Ureter (tissue), 1 donor: ENCODE measurements at places on chromosomes 1 and 21. TPM values are rescaled to one million over a fixed set of nuclear protein-coding genes. Genes with fewer than 3 reads are reported as not detected.

- DNase-seq = no peak
These were observed 97.1 kb downstream of the VAV3 start for GRCh38 chr1:107867897-107868296.

GRCh38 chr1:62800825-62801306 lies 16.9 kb downstream of the ATG4C start:
- DNase-seq = no peak

Gene RNU1-3
- total RNA-seq = 1,626 TPM

Gene GPR161
- total RNA-seq = 7.6 TPM

GRCh38 chr1:109782927-109783326 lies 19.2 kb upstream of the EPS8L3 start:
- no peak for DNase-seq

DNA sequence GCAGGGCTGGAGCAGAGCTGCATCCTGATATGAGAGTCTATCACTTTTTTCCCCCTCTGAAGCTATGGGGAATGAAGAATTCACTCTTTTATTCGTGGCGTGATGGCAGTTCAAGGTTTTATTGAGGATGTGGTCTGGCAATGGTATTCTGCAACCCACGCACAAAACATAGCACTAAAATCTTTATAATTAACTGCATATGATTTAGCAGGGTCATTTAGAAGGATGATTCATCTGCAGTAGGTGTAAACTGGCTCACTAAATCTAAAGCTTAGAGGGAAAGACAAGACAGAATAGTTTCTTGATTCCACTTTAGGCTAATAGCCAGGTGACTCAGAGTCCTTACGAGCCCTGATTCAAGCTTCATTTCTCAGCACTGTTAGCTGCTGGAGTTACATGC lies 25.0 kb upstream of the CHRM3 start:
- DNase-seq = no peak

Gene OR2W3
- not detected for total RNA-seq

Gene WNT3A
- total RNA-seq = 0.21 TPM

GRCh38 chr1:16120940-16121410 lies 34.9 kb downstream of the EPHA2 start:
- no peak for DNase-seq

DNA sequence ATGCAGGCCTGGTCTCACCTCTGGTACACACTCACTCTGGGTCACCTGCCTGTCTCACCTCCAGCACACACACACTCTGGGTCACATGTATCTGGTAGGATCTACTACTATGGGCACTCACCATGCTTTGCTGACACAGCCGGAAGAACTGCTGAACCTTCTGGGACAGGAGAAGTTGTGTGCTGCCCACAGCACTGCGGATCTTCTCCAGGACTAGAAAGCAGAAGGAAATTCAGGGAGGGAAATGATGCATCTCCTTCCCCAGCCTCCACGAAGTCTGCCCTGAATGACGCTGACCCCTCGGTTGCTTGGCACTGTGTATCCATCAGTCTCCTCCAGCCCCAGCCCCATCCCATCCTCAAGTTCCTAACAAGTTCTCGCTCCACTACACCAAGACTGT lies 7.9 kb upstream of the SMIM12 start:
- no peak for DNase-seq

DNA sequence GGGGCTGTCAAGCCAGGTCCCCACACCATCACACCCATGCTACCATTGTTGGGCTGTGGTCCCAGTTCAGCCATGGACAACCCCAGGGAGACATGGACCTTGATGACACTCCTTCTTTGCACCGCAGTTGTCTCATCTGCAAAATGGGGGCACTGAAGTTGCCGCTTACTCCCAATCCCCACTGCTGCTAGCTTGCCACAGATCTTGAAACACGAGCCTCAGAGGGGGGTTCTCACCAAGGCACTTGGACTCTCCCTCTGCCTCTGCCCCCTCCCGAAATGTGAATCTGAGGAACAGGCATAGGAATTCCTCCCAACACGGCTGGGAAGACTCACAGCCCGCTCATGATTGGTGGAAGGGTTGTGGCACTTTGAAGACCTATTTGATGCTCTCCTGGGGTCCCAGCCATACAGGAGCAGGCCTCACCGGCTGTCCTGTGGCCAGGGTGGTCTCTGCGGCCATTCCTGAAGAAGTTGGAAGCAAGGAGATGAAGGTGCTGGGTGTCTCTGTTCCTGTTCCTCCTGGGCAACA lies 31.1 kb downstream of the RUNX3 start:
- peak; percentile 39 for DNase-seq

Gene VAV3
- total RNA-seq = 57.5 TPM
